ENCODE measurements at places on chromosomes 5 and 9.

DNA sequence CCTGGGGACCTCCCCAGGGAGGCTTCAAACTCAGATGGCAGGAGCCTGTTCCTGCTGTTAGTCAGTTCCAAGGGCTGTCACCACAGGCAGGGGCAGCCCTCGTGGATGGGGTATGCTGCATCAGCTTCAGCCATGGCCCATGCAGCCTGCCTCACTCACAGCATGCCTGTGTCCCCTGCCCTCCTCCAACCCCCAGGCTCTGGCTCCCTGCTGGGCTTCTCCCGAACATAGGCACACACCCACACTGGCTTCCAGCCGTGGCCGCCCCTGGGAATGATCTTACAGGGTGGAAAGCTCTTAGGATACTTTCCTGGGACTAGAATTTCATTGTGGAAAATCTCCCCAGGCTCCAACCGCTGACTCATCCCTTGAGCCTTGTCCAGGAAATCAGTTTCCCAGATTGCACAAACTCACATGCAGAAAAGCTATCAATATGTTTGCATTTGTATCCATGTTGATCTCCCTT lies 163.8 kb downstream of the SEC61B start:
- DNase-seq = no peak

DNA sequence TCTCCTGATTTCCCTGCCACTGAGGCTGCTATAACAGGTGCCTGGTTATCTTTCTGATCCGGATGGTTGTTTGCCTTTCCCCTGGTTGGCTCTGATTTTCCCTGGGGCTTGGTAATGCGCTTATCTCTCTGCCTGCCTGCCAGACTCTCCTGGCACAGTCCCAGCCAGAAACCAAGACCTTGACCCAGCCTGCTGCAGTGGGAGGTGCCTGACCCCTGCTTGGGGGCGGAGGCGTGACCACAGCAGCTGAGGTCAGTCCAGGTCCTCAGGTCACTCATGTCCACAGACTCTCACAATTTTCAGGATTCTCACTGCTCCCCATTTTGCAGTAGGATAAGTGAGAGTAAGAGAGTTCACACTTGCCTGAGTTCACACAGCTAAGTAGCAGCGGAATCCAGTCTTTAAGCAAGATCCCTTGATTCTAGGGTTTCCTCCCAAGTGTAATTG lies 24.4 kb upstream of the SYNPO start:
- no peak for DNase-seq

DNA sequence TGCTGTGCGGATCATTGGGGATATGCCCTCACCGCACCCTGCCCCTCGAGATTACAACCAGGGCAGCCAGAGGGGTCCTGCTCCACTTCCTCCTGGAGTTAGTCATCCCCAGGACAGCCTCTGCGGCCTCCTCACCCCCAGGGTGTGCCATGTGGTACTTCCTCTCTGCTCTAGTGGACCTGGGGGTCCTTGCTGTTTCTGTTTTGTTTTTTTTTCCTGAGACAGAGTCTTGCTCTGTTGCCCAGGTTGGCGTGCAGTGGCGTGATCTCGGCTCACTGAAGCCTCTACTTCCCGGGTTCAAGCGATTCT lies 5.2 kb upstream of the FCN1 start:
- no peak for DNase-seq

- DNase-seq = no peak
Observed at GRCh38 chr9:134028575-134029247, 3.4 kb downstream of the BRD3OS start.

DNA sequence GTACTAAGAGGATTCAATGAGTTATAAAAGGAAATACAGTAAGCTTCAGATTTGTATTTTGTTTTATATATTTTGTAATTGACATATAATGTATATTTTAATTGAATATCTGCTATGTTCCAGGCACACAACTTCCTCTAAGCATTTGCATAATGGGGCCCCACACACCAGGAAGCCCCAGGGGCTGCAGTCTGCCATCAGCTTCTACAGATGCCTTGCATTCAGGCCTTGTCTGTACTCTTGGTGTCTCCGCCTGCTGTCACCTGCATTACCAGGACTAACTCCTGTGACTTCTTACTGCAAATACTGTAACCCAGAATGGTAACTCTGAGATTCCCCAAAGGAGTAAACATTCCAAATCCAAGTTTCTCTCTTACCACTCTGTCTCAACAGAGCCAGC lies 20.6 kb downstream of the ARL15 start:
- no peak for DNase-seq

DNA sequence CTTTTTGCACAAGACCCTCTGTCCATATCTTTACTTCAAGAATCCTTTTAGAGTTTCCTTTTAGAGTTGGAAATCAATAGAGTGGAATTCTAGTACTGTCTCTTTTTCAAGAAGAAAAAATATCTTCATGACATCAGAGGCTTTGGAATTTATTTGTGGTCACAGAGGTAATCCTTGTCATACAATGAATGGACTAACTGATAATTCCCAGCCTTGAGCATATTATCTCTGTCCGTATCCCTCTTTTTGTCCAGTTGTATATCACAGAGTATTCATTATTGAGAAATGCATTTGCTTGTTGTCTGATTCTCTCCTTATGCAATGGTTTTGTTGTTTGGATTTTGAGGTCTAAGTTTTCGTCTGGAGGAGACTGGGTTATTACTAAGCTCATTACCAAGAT lies 82.0 kb upstream of the HAPLN1 start:
- DNase-seq = no peak

GRCh38 chr5:155884041-155884440 lies 442.9 kb upstream of the SGCD start:
- DNase-seq = no peak

DNA sequence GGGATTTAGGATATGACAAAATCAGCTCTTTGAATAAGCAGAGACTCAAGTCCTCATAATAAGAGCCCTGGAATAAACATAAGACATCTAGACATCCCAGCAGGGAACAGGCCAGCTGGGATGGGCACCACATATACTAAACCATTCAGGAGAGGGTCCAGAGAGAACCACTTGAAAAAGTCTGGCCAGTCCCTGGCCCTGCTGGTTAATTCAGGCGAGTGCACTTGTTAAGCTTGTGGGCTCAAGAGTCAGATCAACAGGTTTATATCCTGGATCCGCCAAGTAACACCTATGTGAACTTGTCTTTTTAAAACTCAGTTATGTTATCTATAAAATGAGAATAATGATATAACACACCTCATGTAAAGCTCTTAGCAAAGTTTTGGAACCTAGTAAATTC lies 63.3 kb downstream of the CAVIN4 start:
- DNase-seq = no peak

DNA sequence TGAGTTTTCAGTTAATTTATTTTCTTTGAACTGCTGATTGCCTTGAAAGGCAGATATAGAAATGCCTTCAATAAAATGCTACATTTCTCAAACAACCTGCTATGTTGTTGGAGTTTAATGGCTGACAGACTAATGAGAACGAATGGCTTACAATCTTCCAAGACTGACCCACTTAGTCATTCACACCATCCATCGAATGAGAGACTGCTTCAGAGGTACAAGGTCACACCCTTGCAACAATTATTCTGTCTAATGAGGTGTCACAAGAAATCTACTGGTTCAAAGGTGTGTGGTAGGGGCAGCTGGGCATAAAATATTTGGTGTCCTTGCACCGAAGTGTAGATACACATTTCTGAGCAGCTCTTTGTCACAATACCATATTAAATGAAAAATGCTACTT lies 18.3 kb downstream of the PTPRD start:
- no peak for DNase-seq

DNA sequence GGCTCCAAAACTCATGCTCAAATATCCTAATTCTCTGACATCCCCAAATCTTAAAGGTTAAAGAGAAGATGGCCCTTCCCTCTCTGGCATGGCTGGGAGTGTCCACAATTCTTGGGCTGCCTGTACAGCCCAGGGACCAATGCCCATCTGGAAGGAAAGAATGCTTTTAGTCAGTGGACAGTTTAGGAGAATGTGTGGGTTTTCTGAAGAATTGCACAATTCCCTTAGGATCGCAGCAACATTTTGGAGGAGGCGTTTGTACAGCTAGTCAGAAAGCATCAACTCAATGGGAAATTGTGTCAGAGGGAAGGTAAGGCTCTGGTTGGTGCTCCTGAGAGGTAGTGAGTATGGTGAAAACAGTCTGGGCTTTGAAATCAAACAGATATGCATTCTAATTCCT lies 15.0 kb downstream of the FAM193B start:
- DNase-seq = no peak

DNA sequence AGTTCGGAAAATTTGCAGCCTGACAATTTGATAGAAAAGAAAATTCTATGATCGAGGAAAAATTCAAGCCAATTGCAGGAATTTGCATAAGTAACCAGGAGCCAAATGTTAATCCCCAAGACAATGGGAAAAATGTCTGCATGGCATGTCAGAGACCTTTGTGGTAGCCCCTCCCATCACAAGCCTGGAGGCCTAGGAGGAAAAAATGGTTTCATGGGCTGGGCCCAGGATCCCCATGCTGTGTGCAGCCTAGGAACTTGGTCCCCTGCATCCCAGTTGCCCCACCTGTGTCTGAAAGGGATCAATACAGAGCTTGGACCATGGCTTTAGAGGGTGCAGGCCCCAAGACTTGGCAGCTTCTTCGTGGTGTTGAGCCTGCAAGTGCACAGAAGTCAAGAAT lies 1847.9 kb upstream of the ACO1 start:
- DNase-seq = no peak

GRCh38 chr9:93125331-93125894 lies 8.6 kb downstream of the NINJ1 start:
- no peak for DNase-seq

DNA sequence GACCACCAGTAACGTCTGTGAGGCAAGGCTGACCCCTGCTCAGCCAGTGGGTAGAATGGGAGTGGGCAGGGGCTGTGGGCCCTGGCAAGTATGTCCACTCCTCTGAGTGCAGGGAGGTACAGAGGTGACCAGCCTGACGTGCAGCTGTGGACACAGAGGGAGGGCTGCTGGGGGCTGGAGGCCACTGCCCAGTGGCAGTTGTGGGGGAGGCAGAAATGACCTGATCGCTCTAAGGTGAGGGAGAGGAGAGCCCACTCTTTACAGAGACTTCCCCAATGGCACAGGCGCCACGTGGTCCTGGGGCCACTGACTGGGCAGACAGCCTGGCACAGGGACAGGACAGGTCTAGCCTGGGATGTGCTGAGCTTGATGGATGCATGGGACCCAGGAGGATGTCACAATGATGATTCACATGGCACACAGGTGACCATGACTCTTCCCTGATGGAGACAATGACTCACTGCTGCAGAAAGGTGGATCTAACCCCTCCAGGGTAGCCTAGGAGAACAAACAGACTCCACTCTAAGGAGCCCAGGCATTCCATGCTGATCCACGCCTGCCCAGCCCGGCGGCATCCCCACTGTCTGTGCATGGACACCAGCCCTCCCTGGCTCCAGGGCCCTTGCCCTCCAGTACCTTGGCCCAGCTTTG lies 7.7 kb downstream of the LPCAT1 start:
- DNase-seq = no peak

- no peak for DNase-seq
Observed at GRCh38 chr9:124122813-124123462, 111.4 kb downstream of the LHX2 start.

All from stimulated activated CD4-positive, alpha-beta T cell treated with anti-CD3 and anti-CD28 coated beads, Interleukin-1b, Interleukin-23, amount 100 ng/mL, for 1 hour (primary cell).